ENCODE measurements at places on chromosomes 7 and 10. TPM values are rescaled to one million over a fixed set of nuclear protein-coding genes. Genes with fewer than 3 reads are reported as not detected.
A peak's percentile ranks its signal among the peaks of the same experiment; 100 is the strongest.

GRCh38 chr7:48438206-48438605 is 266.9 kb downstream of the ABCA13 start:
- no peak for DNase-seq

HOXA3 gene
- polyA plus RNA-seq: 41.2 TPM

POU6F2 gene
- polyA plus RNA-seq: 0.09 TPM

DNA sequence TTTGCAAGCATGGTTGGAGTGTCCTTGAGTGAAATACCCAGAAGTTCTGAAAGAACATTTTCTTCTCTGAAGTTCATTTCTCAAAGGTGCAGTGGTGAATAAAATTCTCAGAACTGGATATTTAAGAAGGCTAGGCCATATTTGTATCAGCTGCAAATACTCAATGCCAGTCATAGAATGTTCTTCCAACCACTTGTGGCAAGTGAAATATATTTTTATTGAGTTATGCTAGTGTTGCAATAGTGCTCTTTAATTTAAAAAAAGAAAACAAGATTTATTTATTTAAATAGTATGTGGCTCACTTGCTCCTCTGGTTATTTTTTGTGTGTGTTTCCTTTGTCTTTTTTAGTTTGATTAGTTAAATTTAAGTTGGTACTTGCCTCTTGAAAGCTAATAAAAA is 64.5 kb downstream of the PALS2 start:
- no peak for DNase-seq

- no peak for DNase-seq
Measured at GRCh38 chr10:110762849-110763211, 108.9 kb upstream of the PDCD4 start.

DNA sequence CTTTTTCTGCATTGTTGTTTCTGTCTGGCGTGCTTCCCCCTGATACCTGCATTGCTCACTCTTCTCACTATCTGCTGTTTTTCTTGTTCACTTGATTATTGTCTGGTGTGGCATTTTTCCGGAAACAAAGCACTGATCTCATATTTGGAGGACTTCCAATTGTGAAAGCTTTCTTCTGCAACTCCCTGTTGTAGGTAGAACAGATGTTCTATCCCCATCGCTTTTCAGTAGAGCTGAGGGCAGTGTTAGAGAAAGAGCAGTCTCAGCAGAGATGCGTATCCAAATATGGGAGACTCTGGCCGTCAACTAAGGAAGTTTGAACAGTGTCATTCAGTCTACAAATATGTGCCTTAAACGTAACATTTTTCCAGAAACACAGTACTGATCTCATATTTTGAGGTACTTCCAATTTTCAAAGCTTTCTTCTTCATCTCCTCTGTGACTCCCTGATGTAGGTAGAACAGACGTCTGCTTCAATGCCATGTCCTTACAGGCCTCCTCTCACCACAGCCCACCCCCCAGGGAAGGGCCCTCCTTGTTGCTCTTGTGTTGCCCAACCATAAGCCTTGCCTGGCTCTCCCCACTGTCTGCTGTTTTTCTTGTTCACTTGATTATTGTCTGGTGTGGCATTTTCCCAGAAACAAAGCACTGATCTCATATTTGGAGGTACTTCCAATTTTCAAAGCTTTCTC is 27.1 kb upstream of the GJD4 start:
- no peak for DNase-seq

GRCh38 chr7:139738101-139738489 is 39.7 kb downstream of the HIPK2 start:
- no peak for DNase-seq

PTPRN2 gene
- polyA plus RNA-seq: 7.4 TPM

- DNase-seq: peak; percentile 45
Measured at GRCh38 chr7:16063716-16064675, 357.3 kb downstream of the CRPPA start.

DNA sequence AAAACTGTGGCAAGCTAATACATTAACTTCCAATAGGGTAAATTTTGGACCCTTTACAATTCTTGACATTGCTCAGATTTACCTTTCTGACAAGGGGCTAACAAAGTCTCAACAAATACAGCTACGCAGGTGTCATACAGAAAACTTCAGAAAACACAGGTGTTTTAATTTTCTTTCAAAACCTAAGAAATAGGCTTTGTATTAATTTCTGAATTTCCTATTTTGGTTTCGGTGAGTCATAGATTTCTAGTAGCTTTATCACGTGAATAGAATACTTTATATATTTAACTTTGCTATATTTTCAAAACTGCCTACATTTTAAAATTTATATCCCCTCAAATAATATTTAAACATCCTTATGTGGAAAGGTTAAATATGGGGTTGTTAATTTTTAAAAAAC is 215.3 kb downstream of the DGKB start:
- no peak for DNase-seq

DNA sequence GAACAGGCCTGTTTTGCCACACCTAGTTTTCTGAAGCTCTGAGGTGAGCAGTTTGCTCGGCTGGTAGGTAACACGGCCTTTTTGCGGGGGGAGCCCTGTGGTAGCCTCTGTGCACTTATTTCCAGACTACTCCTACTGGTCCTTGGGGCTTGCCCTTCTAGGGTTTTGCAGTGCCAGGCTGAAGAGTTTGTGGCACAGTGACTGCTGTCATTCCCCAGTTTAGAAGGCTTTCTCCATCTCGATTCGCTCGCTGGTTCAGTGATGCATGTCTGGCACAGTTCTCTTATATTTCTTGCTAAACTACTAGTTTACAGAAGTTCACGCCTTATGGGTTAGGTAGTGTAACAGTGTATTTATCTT is 711 bp downstream of the KIF20B start:
- DNase-seq: no peak

OR2A42 gene
- polyA plus RNA-seq: 1.1 TPM

DNA sequence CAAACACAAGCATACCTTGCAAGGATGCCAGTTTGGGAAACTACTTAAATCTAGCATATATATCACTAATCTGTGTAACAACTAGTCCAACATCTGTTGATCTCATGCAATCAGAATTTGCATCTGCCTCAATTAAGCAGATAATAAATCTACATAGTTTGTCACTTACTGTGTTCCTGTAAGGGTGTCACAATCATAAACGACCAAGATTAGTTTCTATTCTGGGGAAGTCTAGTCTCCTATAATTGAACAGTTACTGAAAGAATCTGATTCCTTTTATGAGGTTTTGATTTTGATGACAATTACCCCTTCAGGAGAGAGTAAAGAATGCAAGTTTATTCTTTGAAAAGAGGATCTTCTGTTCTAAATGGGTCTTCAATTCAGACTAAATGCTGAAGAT is 85.5 kb upstream of the LRRN3 start:
- no peak for DNase-seq

- no peak for DNase-seq
Measured at GRCh38 chr7:156176039-156176438, 363.8 kb upstream of the SHH start.

FBXO24 gene
- 5.5 TPM for polyA plus RNA-seq

- peak; percentile 50 for DNase-seq
Measured at GRCh38 chr10:35822316-35822715, 180.2 kb upstream of the FZD8 start.

GRCh38 chr7:149720372-149721083 is 52.9 kb downstream of the ZNF467 start:
- DNase-seq: peak; percentile 77

DNA sequence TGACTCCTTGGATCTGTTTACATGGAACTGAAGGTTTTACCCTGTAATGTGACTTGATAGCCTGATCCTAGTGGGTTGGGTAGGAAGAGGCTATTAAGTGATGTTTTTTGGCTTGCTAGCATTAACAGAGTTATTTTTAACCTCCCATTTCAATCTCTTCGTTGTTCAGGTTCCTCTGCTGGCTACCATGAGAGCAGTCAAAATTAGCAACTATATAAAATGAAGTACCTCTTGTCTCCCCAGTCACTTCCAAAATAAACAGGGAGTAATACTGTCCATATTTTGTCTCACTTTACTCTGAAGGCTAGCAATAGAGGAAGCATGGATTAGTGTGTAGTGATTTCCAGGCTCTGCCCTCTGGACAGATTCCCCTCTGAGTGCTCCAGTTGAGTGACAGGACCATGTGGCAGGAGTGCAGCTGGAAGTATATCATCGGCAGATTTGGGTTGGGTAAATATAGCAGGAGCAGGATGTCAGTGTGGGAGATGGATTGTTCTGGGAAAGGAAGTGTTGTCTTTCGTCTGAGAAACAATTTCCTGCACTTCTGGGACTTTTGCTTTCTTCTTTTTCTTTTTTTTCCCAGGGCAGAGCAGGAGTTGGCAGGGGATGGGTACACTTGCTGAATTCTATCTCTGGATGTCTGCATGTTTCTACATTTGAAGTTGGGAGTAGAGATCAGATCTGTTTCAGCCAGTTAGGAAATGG is 35.2 kb downstream of the GBF1 start:
- DNase-seq: no peak

NOLC1 gene
- polyA plus RNA-seq: 78.5 TPM

DNA sequence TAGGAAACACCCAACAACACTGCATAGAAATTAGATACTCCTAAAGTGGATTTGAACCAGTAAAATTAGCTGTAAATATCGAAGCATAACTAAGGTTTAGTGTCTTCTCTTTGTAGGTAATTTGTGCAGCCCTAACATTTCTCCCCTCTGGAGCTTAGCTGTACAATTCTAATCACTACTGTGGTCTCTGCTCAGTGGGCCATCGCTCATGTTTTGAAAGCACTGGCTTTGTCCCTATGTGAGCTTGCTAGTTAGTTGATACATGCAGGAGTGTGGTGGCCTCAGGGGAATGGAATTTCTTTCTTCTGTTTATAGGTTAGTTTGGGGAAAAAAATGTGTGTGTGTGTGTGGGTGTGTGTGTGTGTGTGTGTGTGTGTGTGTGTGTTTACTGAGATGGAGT is 373.1 kb downstream of the DPP6 start:
- DNase-seq: no peak

DNA sequence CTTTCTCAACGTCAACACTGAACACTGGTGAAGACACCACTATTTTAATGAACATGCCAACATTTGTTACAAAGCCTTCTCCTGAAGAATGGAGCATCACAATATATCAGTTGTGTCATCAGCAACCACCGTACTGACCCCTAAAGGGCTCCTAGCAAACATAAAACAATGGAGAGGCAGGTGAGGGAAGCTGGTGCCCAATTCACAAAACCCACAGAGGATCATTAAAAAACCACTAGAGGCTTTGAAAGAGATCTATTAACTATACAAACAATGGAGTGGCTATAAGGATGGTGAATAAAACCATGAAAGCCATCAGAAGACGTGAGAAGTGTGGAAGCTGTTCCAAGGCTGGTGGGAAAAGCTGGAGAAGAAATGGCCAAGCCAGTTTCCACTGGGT is 150.8 kb downstream of the FAM107B start:
- DNase-seq: no peak

DNA sequence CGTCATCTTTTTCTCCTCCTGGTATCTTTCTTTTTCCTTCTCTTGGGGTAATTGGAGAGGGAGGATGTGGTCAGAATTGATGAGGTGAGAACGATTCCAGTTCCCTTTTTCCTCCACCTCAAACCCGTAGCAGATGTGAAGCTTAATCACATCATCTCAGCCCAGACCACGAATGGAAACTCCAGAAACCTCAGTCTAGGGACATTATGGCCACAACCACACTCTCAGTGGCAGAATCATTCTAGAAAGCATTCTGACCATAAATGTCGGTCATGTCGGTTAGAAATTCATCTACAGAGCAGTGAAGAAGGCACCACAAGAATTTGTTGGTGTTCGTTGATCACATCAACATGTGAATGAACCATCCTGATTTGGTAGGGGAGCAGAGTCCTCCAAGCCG is 78.7 kb downstream of the GATA3 start:
- no peak for DNase-seq

TUBB8 gene
- polyA plus RNA-seq: 0.62 TPM

DNA sequence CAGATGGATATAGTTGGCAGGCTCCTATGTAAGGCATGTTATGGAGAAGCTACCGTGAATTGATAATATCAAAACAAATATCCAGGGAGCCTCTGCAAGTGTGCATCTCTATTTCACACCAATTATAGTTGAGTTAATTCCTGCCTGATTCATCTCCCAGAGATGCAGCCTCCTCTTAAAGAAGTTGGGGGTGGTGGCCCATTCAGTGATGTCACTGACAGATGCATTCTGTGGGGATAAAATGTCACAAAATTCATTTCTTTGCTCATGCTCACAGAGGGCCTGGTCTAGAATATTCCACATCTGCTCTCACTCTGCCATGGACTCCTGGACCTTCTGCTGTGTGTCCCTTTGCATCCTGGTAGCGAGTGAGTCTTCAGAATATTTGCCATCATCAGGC is 189.1 kb upstream of the PRSS1 start:
- DNase-seq: no peak

- no peak for DNase-seq
Measured at GRCh38 chr7:142860968-142861367, 6.1 kb downstream of the EPHB6 start.

DNA sequence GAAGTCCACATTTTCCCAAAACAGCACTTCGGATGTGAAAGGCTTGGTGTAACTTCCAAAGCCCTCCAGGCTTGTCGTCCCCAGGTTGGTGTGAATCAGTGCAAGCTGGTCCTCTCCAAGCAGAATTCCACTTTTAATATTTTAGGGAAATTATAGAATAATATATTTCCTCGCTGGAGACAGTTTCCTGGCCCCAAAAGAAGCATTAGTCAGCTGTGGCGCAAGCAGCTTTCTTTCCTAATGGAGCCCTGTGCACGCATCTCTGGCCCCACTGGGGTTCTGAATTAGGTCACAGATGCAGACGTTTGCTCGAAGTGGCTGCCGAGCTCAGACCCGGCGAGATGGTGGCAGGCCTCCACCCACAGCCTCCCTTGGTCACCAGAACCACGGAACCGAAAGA is 33.3 kb upstream of the MNX1 start:
- no peak for DNase-seq

PTPRZ1 gene
- 96.9 TPM for polyA plus RNA-seq

- DNase-seq: no peak
Measured at GRCh38 chr7:80679921-80680907, 41.8 kb downstream of the CD36 start.

DNA sequence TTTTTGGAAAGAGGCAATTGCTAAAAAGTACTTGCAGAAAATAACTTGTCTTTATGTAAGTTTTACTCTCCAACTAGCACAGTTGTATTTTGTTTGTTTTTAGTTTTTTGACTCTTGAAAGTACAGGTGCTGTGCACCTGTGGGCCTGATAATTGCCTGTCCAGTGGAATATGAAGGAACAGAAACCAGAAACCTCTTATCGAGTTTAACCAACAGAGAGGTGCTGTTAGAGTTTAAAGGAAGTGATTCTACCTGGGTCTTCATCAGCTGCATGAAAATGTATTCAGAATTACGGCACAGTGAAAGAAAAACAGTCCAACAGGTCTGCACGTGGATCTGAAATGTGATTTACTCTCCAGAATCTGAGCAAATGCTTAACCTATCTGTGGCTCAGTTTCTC is 326.6 kb upstream of the POM121L12 start:
- DNase-seq: no peak

DNA sequence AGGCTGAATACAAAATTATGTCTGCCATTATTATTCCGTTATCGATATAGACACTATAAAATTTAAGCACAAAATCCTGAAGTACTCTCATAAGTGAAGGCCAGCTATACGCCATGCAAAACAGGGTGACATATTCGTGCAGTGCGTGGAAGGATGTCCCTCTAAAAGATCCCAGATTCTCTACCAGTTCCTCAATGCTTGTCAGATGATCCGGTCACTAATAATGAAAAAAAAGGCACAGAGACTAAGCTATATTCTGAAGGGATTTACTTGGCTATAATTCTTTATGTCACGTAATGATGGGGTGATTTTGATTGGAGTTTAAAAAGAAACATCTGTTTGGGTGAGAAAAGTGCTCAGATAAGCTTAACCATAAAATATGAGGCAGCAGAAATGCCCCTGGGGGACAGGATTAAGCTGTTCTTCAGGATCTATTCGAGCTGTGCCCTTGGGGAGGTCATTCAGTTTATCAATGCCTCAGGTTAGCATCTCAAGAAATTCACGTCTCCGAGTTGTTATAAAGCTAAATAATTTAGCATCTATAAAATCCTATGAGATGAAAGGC is 229.7 kb upstream of the PITRM1 start:
- DNase-seq: no peak
